ENCODE measurements at places on chromosomes 6 and 20. TPM values are rescaled to one million over a fixed set of nuclear protein-coding genes. Genes with fewer than 3 reads are reported as not detected.

GRCh38 chr6:125046107-125046925 lies 84.1 kb downstream of the RNF217 start:
- H3K27ac ChIP-seq = no peak overlapping the region
- no peaks in the 10 kb centered on the region for H3K27me3 ChIP-seq
- H3K4me3 ChIP-seq = no peak overlapping the region
- H3K4me1 ChIP-seq = no peaks in the 10 kb centered on the region

DNA sequence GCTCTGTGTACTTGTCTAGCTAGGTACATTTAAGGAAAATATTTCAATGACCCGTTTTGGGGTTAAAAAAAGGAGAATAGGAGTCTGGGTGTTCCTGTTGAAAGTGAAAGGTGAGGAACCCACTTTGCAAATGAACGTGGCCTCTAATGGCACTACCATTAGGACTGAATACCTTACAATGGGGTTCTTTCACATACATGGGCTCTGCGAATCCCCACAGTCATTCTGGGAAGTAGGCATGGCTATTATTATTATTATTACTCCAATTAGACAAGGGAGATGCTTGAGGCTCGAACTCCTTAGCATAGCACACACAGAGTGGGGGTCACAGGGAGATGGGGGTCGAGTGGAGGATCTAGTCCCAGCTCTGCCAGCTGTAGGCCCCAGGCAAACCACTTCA lies 6.0 kb upstream of the DNMT3B start:
- no peak overlapping the region for H3K4me3 ChIP-seq
- no peaks in the 10 kb centered on the region for H3K4me1 ChIP-seq
- H3K27me3 ChIP-seq = no peaks in the 10 kb centered on the region

GRCh38 chr20:24566656-24567055 lies 97.2 kb downstream of the SYNDIG1 start:
- peak overlapping the region; percentile 52 for H3K27ac ChIP-seq
- no peaks in the 10 kb centered on the region for H3K27me3 ChIP-seq
- DNase-seq = peak; percentile 57
- no peaks in the 10 kb centered on the region for H3K36me3 ChIP-seq
- no peak overlapping the region for H3K4me3 ChIP-seq

DNA sequence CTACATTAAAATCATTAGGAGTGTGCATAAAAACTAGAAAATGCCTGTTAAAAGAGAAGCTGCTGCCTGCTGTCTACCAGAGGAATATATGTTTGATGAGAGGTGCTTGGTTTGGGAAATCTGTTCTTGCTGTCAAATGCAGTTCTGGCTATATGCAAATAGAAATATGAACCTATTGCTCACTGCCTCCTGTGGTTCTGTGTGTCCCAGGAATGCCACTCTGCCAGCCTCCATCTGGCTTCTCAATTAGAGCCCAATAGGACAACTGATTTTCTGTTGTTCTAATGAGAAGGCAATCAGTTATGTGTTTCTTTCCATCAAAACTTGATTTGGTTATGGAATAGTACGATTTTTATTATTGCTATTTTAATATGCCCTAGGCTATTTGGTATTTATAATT lies 759.7 kb downstream of the HDGFL1 start:
- H3K36me3 ChIP-seq = no peaks in the 10 kb centered on the region
- no peak overlapping the region for H3K27ac ChIP-seq
- H3K4me3 ChIP-seq = no peak overlapping the region
- no peak for DNase-seq
- no peaks in the 10 kb centered on the region for H3K27me3 ChIP-seq
- no peaks in the 10 kb centered on the region for H3K4me1 ChIP-seq

DNA sequence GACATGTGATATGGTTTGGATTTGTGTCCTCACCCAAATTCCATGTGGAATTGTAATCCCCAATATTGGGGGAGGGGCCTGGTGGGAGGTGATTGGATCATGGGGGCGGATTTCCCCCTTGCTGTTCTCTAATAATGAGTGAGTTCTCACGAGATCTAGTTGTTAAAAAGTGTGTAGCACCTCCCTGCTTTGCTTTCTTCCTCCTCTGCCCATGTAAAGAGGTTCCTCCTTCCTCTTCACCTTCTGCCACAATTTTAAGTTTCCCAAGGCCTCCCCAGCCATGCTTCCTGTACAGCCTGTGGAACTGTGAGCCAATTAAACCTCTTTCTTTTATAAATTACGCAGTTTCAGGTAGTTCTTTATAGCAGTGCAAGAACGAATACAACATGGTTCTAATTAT lies 2.1 kb upstream of the ZNF451 start:
- H3K4me3 ChIP-seq = no peak overlapping the region
- H3K36me3 ChIP-seq = peaks cover 2% of the 10 kb centered on the region
- no peaks in the 10 kb centered on the region for H3K27me3 ChIP-seq
- no peak overlapping the region for H3K27ac ChIP-seq
- DNase-seq = no peak

GRCh38 chr6:36821581-36822335 lies 17.5 kb downstream of the CPNE5 start:
- peaks cover 2% of the 10 kb centered on the region for H3K4me1 ChIP-seq
- H3K27ac ChIP-seq = no peak overlapping the region
- no peaks in the 10 kb centered on the region for H3K27me3 ChIP-seq
- no peak overlapping the region for H3K4me3 ChIP-seq

PRIM2 gene
- polyA plus RNA-seq = 9.5 TPM

GDAP1L1 gene
- polyA plus RNA-seq = 5.4 TPM

MYH7B gene
- polyA plus RNA-seq = 0.46 TPM

NUP43 gene
- 27.2 TPM for polyA plus RNA-seq

DNA sequence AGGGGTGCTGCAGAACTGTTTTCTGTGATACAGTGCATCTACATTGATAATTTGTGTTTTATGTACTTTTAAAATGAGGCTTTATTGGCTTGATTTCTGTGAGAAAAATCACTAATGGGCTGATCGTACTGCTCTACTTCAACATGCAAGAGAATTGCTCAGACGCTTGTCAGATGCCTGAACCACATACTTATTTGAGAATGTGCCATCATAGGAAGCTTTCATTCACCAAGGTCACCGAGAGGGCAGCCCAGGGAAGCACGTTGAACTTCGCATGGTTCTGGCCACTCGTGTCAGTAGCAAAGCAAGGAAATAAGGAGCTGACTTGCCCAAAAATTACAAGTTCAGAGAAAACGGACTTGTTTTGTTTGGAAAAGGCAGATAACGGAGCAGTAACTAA lies 168.5 kb upstream of the AKAP12 start:
- H3K36me3 ChIP-seq = no peaks in the 10 kb centered on the region
- H3K27ac ChIP-seq = peak overlapping the region; percentile 35
- peaks cover 6% of the 10 kb centered on the region for H3K4me1 ChIP-seq
- H3K27me3 ChIP-seq = no peaks in the 10 kb centered on the region

GRCh38 chr20:42309050-42309449 lies 690.9 kb upstream of the CHD6 start:
- no peak overlapping the region for H3K27ac ChIP-seq
- H3K4me1 ChIP-seq = no peaks in the 10 kb centered on the region
- H3K27me3 ChIP-seq = no peaks in the 10 kb centered on the region
- no peak overlapping the region for H3K4me3 ChIP-seq

Data from large intestine (tissue), 12 donors.